Bronchial epithelial cell (primary cell): ENCODE measurements at places on chromosomes 6 and 20. TPM values are rescaled to one million over a fixed set of nuclear protein-coding genes. Genes with fewer than 3 reads are reported as not detected.

PGC gene
- not detected in 2 replicates for total RNA-seq

METTL24 gene
- not detected in 2 replicates for total RNA-seq

GABRR2 gene
- under 0.01 and 0.26 TPM in 2 replicates for total RNA-seq

NFATC2 gene
- under 0.01 TPM in 1 of 2 replicates, not detected in the other for total RNA-seq

SPATA25 gene
- 0.53 and 0.90 TPM in 2 replicates for total RNA-seq

EDN3 gene
- total RNA-seq: not detected in 2 replicates

GRM4 gene
- under 0.01 TPM in 1 of 2 replicates, not detected in the other for total RNA-seq

ENPP5 gene
- total RNA-seq: 0.26 and 0.64 TPM in 2 replicates

OVOL2 gene
- total RNA-seq: 27.6 and 28.5 TPM in 2 replicates

LTA gene
- not detected in 2 replicates for total RNA-seq

AK9 gene
- total RNA-seq: 3.2 and 4.2 TPM in 2 replicates

GPR6 gene
- total RNA-seq: not detected in 2 replicates

MBOAT1 gene
- total RNA-seq: 16.3 and 18.8 TPM in 2 replicates

LAMP5 gene
- not detected in 2 replicates for total RNA-seq

MRPS18B gene
- total RNA-seq: 62.1 and 64.0 TPM in 2 replicates

TCP11 gene
- total RNA-seq: not detected in 2 replicates
